DMS79 (cell line): ENCODE measurements at places on chromosomes 12 and 14.

DNA sequence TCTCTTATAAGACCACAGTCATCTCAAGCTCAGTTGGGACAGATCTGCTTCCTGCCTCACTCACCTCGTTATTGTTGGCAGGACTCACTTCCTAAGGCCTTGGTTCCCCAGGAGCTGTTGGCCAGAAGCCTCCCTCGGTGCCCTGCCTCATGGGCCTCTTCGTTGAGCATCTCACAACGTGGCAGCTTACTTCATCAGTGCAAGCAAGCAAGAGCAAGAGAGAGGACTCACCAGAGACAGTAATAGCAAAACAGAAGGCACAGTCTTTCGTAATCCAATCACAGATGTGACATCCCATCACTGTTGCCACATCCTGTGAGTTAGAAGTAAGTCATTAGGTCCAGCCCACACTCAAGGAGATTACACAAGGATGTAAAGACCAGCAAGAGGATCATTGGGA is 5.1 kb upstream of the NUMB start:
- DNase-seq, result no peak

DNA sequence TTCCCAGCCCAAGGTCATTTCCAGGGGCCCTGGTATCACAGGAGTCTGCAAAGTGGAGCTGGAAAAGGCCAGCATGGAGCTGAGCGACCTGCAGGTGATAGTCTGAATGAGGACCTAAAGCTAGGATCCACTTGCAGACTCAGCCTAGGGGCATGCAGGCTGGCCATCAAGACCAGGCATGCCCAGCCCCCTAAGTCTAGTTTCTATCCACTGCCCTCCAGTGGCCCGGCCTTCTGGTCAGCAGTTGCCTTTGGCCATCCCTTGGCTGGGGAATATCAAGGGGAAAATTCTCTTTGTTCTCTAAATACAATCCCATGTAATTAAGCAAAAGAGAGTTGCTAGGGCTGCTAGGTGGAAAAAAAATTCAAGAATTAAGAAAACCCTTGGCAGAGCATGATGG is 96.3 kb upstream of the LHX5 start:
- no peak for DNase-seq

DNA sequence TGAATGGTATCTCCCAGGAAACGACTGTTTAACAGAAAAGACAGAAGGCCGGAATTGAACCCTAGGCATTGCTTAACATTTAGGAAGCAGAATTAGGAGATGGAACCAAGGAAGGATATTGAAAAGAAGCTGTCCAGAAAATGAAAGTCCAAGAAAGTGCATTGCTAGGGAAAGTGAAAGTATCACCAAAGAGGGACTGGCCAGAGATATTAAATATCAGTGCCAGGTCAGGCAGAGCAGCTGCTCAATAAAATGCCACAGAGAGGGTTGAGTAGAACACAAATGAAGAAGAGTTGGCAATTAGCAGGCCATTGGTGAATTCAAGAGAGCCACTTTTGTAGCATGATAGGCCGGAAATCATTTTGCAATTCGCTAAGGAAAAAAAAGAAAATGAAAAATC is 101.6 kb downstream of the CFAP54 start:
- DNase-seq, result no peak

GRCh38 chr14:89284333-89285058 is 132.5 kb downstream of the FOXN3 start:
- no peak for DNase-seq

DNA sequence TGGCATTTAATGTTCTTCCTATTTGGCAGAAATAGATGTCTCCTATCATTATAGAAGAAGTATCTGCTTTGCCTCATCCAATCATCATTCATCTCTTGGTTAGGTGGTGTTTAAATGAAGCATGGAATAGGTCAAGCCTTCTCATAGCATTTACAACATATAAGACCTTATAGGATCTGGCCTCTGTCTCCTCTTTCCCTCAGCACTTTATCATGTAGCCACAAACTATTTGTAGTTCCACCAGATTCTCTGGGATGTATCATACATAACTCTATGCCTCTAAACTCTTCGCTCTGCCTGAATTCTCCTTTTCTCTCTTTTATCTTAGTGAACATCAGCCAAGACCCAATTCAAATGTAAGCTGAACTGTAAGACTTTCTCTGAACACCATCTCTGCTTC is 20.7 kb downstream of the NAA25 start:
- no peak for DNase-seq

DNA sequence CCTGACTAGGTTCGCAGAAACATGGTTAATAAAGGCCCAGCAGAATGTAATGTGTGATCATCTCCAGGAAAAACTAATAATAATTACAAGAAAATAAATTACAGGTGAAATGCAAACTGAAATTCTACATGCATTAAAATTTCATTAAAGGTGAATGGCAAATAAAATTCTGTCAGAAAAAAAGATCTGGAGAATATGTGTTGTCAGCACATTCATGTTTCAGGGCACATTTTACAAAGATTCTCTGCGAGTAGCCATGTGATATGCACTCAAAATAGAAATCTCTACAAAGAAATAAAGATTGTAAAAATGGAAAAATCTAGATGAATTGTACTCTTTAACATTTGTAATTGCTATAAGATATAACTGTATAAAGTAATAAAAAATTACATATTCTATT is 765.2 kb downstream of the TMEM121 start:
- DNase-seq, result no peak

- no peak for DNase-seq
Observed at GRCh38 chr14:31944256-31945073, 132.6 kb upstream of the ARHGAP5 start.

DNA sequence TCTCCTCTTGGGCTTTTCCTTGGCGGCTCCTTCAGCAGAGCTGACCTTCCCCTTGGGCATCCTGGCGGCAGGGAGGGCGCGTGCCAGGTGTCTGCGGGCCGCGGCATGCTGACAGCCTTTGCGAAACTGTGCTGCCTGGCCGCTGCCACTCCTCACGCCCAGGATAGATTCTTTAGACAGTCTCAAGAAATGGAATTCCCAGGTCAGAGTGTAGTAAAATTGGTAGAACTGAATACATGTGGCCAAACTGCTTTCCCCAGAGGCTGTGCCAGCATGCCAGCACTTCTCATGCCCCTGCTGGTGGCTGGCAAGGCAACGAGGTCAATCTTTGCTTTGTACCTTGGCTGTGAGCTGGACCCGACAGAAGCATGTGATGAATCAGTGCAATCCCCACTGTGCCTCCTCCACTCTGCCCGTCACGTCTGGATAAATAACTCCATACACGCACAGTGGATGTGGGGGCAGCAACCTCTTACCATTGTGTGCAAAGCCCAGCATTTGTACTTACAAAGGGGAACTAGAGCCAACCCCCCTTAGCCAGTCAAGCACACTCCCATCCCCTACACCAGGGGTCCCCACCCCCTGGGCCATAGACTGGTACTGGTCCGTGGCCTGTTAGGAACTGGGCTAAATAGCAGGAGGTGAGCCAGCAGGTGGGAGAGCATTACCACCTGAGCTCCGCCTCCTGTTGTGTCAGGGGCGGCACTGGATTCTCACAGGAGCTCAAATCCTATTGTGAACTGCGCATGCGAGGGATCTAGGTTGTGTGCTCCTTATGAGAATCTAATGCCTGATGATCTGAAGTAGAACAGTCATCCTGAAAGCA is 90.9 kb downstream of the ACTN1 start:
- no peak for DNase-seq

DNA sequence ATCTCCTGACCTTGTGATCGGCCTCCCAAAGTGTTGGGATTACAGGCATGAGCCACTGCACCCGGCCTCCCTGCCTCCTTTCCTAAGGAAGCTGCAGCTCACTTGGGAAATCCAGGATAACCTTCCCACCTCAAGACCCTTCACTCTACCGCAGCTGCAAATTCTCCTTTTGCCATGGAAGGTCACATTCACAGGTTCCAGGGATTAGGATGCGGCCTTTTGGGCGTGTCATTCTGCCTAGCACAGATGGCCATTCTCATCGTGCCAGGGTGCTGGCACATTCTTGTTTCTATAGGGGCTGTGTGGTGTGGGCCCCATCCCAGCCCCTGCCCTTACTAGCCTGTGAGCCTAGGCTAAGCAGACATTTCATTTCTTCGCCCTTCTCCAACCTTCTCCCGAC is 219.9 kb downstream of the CHST11 start:
- no peak for DNase-seq

DNA sequence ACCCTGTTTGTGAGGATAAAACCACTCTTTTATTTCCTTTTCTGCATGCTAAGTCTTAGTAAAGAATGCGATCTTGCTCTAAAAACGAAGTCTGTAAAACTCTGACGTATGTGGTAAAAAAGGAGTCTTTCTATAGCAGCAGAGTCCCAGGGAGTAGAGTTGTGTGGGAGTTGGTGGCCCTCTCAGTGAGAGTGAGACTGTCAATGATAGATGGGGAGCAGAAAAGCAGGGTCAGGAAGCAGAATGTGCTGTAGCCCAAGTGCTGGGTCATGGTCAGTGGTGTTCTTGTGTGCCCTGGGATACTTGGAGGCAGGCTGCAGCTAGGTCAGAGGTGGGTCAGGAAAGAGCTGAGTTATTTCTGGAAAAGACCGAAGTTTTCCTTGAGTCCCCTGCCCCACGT is 20.3 kb upstream of the GPR33 start:
- DNase-seq, result no peak

GRCh38 chr14:67618617-67619063 is 1.1 kb upstream of the ARG2 start:
- DNase-seq, result peak; percentile 59

DNA sequence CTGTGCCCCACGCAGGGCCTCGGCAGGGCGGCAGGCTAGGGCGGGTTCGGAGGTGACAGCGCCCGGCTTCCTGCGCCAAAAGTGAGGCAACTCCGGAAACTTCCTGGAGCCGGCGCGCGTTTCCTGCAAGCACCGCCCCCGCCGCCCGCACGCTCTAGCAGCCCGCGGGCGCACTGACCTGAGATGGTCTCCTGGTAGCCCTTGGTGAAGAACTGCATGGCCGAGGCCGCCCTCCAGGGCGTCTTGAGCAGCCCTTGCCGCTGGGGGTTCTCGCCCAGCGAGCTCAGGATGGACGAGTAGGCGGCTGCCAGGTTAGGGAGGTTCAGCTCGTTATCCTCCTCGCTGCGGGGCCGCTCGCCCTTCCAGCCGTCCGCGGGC is 494 bp downstream of the GCH1 start:
- DNase-seq, result peak; percentile 47

DNA sequence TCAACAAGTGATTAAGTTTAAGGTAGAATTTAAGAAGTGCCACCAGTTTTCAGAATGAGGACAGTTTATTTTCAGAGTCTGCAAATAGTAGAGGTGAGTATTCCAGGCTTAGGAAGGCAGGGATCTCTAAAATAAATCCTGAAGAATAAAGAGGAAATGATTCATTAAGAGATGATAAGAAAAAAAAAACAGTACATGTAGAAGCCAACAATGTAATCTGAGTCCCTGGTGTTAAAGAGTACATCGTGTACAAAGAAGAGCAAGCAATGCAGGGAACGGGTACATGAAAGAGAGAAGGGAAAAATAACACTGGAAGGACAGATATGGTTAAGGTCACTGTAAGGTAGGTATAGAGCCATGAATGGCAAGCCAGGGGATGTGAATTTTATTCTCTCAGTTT is 95.2 kb upstream of the FOXG1 start:
- DNase-seq, result no peak

DNA sequence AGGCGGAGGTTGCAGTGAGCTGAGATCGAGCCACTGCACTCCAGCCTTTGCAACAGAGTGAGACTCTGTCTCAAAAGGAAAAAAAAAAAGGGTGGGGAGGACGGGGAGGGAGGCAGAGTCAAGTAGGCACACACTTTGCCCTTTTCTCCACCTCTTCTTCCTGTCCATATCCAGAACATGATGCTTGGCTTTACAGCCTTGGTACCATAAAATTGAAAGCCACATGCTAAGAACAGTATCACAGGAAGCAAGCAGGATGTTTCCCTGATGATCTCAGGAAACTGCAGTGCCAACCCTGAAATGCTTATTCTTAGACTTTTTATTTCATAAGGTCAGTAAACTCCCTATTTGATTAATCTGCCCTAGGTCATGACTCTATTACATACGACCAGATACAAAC is 32.5 kb upstream of the YAF2 start:
- DNase-seq, result no peak

DNA sequence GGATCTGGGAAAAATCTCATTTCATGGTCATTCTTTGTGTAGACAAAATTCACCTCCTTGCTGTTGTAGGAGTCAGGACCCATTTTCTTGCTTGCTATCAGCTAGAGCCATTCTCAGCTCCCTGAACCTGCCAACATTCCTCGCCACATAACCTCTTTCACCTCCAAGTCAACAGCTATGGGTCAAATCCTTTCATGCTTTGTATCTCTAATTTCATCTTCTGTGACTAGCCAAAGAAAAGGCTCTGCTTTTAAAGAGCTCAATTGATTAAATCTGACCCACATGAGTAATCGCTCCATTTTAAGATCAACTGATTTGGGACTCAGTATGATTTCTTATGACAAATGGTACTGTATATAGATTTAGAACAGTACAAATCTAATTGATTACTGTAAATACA is 89.2 kb upstream of the FOXG1 start:
- DNase-seq, result no peak

DNA sequence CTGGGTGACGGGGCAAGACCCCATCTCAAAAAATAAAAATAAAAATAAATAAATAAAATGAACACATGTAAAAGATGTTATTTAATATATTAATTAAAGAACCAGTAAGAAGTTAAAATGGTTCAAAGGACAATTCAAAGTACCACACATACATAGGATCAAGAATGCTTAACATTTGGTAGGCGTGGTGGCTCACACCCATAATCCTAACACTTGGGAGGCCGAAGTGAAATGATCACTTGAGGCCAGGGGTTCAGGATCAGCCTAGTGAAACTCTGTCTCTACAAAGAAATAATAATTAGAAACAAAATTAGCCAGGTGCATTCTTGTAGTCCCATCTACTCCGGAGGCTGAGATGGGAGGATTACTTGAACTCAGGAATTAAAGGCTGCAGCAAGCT is 53.3 kb downstream of the SPATS2 start:
- no peak for DNase-seq

- no peak for DNase-seq
Observed at GRCh38 chr12:51195841-51196240, 22.0 kb downstream of the POU6F1 start.

DNA sequence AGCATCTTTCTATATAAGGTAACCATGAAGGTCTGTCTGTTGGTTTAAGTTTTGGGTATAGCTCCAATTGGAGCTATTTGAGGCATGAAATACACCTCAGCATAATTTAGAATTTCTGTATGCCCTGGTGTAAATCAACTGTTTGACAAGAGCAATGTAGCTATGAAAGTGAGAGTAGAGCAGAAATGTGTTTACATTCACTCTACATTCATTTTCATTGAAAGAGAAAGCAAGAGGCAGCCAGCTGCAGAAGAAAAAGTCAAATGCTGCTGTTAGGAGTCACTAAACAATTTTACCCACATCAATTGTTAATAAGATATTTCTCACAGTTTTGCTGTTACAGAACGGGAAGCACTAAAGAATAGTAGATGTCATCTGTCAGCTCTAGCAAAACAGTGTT is 252.5 kb downstream of the SLC6A15 start:
- DNase-seq, result no peak

- no peak for DNase-seq
Observed at GRCh38 chr12:68641138-68641537, 30.4 kb downstream of the RAP1B start.

- no peak for DNase-seq
Observed at GRCh38 chr12:112430929-112431328, 12.2 kb downstream of the PTPN11 start.
